ENCODE measurements at places on chromosomes 1 and 21.

DNA sequence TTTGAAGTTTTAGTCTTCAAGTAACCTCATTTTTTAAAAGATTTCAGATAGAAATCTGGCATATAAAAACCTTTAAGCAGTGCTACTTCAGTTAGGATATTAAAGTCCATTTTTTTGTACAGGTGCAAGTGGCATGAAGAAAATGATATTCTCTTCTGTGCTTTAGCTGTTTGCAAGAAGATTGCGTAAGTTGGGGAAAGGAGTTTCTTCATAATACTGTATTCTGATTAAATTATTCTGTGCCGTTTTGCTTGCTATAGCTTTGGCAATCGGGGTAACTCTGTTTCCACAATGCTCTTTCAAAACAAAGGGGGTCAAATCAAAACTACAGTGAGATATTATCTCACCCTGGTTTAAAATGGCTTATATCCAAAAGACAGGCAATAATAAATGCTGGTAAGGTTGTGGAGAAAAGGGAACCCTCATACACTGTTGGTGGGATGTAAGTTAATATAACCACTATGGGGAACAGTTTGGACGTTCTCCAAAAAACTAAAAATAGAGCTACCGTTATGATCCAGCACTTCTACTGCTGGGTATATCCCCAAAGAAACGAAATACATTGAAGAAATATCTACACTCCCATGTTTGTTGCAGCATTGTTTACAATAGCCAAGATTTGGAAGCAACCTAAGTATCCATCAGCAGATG, 27.1 kb downstream of the MAEL start:
- DNase-seq: no peak

DNA sequence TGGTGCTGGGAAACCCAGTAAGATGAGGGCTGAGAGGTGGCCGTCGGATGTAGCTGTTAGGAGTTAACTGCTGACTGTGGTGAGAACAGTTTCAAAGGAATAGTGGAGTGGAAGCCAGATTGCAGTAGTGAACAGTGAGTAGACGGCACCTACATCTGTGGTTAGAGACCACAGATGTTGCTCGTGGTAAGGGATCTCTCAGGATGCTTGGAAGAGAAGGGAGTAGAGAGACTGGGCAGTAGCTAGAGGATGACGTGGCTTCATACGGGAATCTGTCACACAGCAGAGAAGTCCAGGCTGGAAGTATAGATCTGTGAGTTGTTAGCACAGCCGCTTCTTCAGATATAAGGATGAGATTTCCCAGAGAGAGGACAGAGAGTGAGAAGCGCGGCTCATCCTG, 7.8 kb upstream of the ARTN start:
- no peak for DNase-seq

DNA sequence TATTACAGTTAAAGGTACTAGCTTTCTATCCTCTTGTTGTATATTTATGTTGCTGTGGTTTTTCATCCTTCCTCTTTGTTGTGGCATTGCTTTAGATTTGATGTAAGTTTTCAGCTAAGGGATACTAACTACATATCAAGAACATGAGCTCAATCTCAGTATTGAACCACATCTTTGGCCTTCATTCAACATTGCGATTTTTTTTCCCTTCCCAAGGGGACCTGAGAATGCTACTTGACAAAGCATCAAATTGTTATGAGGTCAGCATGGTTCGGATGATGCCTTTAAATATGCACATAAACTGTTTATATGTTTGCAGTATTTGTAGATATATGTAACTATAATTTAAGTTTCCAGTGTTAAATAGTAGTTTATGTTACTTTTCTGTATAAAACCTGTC, 31.7 kb upstream of the GPR88 start:
- no peak for DNase-seq

DNA sequence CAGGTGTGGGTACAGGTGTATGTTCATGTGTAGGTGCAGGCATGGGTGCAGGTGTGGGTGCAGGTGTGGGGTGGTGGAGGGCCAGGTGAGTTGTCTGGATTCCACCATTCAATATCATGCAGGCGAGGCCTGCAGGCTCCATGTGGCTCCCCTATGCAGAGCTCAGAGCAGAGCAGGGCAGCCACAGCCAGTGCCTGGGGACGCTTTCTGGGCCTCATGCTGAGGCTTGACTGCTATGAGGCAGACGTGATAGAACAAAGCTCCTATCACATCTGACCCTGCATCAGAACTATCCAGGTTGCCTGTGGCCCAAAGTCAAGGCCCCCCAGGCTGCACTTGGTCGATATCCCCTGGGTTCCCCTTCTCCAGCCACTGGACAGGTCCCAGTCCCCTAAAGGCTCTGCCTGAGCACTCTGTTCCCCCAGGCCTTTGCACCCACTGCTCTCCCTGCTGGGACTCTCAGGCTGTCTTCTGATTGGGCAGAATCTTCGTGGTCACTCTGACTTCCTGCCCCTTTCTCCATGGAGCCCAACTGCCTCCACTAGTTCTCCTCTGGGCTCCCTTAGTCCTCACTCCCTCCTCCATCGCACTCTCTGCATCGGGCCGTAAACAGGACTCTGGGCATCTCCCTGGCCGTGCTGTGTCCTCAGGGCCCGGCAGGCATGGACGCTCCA, 78.6 kb upstream of the ACTL8 start:
- DNase-seq: no peak

- DNase-seq: no peak
Measured at GRCh38 chr1:44168520-44169098, 27.2 kb upstream of the KLF18 start.

- DNase-seq: no peak
Measured at GRCh38 chr1:19462781-19463503, 22.4 kb downstream of the CAPZB start.

DNA sequence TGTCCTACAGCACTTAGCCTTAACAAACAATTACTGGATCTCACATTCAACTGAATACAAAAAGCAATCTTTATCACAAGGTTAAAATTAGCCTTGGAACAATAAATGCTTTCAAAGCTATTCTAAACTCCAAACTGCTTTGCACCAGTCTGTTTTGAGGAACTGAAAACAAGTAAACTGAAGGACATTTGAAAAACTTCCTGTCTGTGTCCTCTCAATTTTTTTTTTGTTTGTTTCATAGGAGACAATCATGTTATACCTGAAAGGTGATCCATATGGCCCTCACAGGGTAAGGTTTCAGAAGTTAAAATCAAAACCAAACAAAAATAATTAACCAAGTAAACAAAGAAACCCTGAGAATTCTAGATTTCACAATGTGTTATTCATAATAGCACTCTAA, 459.1 kb downstream of the DPYD start:
- no peak for DNase-seq

DNA sequence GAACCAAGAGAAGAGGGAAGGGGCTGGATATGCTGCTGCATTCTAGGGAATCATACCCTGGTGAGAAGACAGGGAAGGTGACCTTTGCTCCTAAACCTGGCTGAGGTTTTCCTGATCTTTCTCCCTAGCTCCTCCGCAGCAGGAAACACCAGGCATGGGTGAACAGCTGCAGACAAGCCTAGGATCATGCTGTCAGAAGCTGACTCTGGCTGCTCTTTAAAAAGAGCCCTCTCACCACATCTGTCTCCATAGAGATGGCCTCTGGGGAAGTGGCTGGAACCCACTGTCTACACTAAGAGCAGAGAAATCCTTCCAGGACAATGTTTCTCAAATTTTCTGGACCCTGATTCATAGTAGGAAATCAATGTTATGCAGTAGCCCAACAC, 57.6 kb downstream of the CD34 start:
- DNase-seq: no peak

DNA sequence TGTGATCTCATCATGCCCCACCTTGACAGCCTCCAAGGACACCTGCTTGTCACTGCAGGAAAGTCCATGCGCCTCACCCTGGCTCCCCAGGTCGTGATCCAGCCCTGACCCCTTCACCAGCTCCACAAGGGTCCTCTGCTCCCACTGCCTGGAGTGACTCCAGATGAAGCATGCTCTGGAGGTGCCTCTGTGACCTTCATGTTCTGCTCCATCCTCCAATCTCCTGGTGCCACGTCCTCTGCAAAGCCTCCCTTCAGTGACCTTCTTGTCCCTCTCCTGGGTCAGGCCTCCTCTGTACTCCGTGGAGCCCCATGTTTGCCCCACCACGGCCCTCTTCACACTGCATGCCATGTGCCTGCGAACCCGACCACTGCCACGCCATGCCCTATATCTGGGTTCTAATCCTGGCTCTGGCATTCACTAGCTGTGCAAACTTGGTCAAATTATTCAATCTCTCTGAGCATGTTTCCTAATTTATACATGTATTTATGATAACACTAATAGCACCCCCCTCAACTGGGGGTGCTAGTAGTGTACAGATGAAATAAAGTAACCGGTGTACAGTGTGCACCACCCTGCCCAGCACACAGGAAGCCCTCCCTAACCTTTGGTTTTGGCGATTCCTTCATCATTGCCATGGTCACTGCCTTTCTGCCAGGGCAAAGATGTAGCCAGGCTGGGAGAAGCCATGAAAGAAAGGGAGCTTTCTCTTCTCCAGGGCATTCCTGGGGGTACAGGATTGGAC, 77.4 kb downstream of the STUM start:
- no peak for DNase-seq

DNA sequence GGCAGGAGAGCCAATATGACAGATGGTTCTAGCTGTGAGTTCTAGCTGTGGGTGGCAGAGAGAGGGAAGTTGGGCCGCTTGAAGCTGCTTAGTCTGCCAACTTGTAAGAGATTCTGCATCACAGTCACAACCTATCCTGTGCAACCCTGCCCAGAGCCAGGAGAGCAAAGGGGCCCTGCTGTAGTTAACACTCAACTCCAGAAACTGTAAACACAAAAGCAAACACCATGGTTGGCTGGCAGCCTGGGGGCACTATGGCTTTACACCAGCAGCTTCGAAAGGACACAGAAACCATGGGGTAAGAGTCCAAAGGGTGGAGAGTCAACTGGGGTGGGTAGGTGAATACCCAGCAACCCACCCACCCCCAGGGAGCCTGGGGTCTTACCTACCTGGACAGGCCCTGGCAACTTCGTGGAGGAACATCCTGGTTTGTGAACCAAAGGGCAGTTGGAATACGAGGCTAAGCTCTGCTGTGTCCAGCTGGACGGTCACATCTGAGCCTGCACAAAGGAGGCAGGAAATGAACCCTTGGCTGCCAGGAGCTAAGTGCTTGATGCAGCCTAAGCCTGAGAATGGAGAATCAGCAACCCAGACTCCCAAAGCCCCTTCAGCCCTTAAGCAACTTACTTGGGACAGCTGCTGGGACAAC, 6.4 kb downstream of the INPP5B start:
- no peak for DNase-seq

- no peak for DNase-seq
Measured at GRCh38 chr1:231719485-231720183, 93.0 kb downstream of the DISC1 start.

GRCh38 chr1:225926551-225927113, 2.6 kb upstream of the PYCR2 start:
- peak; percentile 33 for DNase-seq

- DNase-seq: no peak
Measured at GRCh38 chr1:239792157-239792556, 299.5 kb upstream of the FMN2 start.

DNA sequence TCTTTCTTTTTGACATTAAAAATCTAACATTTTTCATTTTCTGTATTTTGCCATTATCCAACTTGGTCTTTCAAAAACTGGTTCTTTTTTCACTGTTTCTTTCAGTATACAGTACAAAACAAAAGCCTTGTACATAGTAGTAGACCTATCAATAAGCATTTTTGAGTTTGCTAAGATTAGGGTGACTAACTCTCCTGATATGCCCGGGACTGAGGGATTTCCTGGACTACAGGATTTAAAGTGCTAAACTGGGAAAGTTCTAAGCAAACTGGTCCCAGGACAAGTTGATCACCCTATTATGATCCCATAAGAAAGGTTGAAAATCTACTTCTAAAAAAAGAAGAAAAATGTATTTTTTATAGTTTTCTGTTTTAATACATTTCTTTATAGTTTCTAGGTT, 120.9 kb downstream of the USP25 start:
- peak; percentile 79 for DNase-seq

GRCh38 chr21:30997541-30997940, 40.7 kb downstream of the KRTAP19-8 start:
- no peak for DNase-seq

DNA sequence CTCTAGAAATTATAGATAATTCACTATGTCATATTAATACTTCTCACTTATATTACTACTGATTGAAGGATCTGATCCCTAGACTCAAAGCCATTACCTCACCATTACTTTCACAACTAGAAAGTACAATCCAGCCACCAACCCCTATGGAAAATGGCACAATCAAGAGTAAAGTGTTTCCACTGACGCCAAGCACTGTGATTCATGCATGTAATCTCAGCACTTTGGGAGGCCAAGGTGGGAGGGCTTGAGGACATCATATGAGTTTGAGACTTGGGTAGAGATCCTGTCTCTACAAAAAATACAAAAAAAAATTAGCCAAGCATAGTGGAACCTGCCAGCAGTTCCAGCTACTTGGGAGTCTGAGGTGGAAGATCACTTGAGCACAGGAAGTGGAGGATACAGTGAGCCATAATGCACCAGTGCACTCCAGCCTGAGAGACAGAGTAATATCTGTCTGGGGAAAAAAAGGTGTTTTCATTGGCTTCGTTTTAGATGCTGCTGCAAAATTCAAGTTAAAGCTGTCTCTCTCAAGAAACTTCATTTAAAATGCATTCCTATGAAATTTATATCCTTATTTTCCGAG, 126.5 kb downstream of the AKT3 start:
- peak; percentile 51 for DNase-seq

- peak; percentile 90 for DNase-seq
Measured at GRCh38 chr1:234957330-234958065, 171.1 kb downstream of the TOMM20 start.

- no peak for DNase-seq
Measured at GRCh38 chr1:2547210-2548067, 8.7 kb upstream of the TNFRSF14 start.

DNA sequence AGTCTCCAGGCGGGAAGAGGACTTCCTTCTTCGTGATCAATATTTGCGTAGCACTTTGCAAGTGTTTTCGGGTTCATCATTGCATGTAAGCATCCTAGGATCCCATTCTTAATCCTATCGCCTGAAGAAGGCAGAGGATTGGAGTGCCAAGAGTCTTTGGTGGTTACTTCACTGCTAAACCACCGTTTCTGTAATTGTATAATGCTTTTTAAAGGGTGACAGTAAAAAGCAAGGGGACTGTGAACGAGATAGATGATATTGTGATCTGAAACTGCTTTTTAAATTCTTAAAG, 345 bp upstream of the ALDH9A1 start:
- no peak for DNase-seq

- DNase-seq: peak; percentile 65
Measured at GRCh38 chr1:20590306-20590777, 1.4 kb downstream of the CDA start.

DNA sequence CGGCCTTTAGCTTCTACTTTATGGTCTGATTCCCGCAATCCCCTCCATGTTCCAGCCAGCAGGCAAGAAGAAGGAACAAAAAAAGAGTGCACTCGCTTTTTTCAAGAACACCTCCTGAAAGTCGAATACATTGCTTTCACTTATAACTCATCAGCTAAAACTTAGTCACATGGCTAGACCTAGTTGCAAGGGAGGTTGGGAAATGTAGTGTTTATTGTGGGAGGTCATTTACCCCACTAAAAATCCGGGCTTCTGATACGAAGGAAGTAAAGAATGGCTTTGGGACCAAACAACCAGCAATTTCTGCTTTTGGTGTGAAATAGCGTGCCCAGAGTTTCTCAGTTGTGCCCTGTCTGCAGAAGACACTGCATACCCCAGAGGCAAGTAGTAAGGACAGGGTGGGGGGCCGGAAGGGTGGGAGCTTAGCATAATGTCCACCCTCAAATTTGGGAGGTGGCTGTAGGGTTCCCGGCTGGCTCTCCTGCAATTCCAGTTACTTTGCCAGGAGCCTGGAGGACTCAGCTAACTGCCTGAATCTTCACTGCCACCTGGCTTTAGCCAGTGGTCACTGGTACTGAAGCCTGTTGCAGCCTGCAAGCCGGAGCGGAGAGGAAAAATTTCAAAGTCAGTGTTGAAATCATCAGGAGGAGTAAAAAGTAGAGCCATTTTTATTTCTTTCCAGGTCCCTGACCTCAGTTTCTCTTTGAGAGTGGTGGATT, 57.7 kb upstream of the F3 start:
- DNase-seq: no peak
